ENCODE measurements at places on chromosomes 12 and 14.

DNA sequence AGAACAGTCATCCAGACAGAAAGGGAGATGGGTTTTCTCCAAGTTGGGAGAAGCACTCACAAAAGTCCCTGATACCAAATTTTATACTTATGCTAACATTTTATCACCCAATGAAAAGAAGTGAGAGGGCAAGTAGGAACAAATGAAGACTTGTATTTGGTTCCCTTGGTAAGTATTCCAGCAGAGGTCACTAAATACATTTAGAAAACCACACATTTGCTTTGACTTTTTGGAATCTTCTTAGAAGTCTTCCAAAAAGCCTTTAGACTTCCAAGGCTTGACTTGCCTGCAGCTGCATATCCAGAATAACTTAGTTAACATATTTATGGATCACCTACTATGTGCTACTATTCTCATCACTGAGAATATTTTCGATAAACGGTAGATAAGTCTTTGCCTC is 3.1 kb upstream of the GYS2 start:
- peak; percentile 16 for DNase-seq

DNA sequence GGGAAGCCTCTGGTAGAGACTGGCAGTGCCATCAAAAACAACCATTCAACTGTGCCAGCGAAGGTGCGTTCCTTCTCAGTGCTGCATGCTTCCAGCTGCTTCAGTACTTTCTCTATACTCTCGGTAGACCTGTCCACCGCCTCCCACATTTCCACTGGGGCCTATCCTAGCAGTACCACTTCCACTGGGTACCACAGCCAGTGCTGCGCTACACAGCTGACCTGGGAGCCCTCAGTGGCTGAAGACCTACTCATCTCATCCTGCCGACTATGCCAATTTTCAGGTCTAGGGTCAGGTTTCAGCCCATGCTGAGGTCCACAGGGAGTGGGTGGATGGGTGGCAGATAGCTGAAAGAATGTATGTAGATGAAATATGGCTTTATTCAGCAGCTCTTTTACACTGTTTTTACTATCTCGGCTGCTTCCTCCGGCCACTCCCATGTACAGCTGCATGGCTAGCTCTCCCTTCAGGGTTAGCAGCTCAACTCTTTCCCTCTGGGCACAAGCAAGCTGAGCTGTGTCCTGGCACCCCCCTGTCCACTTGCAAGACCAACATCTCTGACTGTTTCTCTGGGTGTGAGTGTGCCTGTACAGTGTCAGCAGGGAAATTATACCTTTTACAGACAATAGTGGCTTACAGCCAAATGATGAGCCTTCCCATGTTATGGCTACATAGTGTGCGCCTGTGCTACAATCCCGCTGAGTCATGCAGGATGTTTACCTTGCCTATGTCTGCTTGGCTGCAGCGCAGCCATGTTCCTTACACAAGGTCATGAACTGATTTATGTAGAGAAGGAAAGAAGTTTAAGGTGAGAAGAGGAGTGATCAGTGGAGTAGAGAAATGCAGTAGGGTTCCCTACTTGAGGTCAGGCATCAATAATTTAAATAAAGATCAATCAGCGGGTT is 125.7 kb upstream of the DDHD1 start:
- peak; percentile 50 for DNase-seq

- peak; percentile 60 for DNase-seq
These were observed 44.0 kb downstream of the RBMS2 start for GRCh38 chr12:56565510-56566101.

DNA sequence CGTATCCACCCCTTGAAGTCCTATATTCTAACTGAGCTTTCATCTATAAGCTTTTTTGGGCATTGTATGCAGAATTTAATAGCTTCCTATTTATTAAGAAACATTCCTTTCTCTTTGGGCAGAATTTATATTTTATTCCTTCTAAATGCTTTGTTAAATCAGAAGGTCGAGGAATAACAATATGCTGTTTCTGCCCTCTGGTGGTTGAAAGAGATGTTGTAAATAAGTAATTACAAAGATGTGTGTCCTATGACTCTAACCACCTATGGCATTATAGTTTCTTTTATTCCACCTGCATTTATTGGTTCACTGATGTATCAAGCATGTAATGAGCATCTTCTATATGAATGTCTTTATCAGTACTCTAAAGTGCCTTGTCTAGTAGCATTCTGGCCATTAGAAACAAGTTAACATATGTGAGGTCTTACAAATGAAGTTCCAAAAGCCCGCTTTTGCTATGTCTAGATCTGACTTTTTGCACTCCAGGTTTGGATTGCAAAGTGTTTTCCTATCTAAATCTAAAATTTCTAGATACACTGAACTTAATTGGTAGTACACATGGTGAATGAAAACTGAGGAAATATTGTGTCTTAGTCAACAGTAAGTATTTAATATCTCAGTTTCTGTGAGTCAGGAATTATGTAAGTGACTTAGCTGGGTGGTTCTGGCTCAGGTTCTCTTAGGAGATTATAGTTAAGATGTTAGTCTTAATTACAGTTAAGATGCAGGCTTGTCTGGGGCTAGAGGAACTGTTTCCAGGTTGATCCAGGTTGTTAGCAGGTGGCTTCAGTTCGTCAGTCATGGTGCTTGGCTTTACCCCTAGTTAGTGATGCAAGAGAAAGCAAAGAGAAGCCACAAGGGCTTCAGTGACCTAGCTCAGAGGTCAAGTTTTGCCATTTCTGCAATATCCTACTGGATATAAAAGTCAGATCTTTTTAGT is 57.5 kb downstream of the PLEKHA5 start:
- DNase-seq: peak; percentile 53

DNA sequence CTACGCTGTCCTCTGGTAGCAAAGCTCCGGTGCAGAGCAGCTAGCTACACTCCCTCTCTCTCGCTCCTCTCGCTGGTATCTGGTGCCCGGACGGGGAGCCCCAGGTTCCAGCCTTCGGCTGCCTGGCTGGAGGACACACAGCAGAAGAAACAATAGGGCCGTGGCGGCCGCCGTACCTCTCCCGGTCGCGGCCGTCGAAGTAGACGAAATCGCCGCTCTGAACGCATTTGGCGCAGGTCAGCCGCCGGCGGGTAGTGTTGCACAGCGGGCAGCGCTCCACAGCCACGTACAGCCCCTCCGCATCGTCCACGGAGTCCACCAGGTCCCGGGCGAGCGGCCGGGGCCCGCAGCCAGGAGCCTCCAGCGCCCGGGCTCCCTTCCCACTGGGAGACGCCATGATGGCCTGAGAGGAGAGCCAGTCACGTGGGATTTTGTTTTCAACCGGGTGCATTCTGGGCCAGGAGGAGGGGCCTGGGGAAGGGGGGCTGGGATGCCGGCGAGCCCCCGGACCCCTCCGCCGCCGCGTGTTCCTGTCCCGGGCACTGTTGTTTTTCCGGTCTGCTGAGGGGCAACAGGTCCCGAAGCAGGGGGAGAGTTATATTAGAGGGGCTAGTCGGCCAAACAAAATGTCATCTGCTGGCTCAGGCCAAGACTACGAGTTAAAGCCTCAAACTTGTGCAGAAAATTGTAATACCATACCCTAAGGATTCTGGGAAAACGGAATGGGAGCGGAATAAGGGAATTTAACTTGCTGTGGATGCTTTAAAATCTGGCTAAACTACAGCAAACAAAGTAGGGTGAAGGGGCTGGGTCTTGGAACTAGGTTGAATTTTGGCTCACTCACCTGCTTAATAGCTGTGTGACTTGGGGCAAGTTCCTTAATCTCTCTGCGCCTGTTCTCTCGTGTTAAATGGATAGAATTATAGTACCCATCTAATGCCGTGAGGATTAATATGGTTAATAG is at the start of gene ATG14:
Gene ATG14 (minus strand): TSS at position 405 of the 964 bp plus-strand sequence. CDS start 8 bp downstream, at position 397.
- DNase-seq: peak; percentile 85

DNA sequence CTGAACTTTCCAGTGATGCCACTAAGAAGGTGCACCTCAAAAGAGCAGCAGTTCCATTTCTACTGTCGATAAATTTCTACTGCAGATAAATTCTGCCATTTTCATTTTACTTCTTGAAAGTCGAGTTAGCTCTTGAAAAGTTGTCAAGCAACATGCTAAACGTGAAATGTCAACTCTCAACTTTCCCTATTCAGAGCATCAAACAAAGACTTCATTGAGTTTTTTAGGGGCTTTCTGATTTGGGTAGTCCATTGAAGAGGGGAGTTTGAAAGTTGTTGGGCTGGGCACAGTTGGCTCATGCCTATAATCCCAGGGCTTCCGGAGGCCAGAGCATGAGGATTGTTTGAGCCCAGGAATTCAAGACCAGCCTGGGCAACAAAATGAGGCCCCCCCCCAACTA is 59.4 kb upstream of the SYNE2 start:
- no peak for DNase-seq

DNA sequence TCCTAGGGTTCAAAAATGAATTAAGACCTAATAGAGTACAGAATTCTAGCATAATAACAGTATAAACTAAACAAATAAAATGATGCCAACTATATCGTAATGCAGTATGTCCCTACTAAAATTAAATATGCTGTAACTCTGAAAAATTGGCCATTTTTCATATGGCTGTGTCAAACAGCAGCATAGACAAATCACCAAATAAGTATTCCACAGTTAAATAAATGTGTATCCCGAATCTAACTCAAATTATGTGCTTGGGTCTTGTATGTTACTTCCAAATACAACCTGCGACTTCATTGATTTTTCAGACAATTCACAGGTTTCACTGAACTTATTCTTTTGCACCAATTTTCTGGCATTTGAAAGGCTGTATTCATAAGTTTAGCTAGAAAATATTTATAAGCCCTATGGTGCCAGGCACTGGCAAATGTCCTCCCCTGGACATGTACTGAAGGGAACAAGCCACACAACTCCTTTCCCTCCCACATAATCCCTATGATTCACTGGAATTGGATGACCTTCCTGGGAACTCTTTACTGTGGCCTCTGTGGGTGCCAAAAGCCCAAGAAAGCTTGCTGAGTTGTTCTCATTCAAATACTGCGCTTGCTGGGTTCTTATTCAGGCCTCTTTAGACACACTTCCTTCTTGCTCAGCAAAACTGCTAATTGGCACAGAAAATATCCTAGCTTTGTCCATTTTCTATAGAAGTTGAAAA is 108.8 kb downstream of the KITLG start:
- DNase-seq: peak; percentile 83

DNA sequence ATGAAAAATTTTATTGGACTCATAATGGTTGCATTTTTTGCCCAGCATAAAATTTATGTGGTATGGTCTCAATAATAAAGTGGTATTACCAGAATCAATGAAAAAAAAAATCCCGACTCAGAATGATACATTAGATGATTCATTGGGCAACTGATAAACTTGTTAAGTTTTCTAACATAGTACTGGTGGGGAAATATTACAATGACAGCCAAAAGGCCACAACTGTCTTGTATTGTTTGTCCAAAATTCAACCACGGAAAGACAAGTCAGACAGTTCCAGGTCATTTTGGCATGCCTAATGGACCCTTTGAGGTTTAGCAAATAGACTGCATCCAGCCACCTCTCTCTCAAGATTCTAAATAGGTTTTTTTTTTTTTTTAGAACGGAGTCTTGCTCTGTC is 70.5 kb upstream of the TRIM9 start:
- no peak for DNase-seq

GRCh38 chr12:125418902-125419564 is 353.8 kb downstream of the AACS start:
- DNase-seq: no peak

- peak; percentile 50 for DNase-seq
These were observed 963 bp upstream of the TINF2 start for GRCh38 chr14:24243336-24243836.

DNA sequence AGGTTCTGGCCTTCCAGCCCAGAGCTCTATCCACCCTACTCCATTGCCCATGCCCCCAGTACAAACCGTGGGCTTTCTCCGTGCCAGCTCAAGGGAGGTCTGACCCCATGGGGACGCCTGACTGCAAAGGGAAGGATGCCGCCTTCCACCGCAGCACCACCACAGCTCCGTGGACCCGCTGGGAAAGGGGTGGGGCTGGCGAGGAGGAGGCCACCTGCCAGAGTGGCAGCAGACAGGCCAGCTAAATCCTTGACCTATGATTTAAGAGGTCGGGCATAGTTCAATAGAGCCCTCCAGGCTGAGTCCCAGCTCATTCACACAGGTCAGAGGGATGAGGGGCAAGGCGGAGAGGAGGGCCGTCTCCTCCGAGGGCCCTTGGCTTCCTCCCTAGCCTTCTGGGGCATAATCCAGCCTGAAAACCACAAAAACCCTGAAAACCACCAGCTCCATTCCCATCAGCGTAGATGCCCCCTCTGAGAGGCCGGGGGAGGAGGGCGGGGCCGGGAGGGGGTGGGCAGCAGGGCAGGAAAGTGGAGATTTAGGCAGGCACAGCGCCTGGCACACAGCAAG is 14.9 kb upstream of the FIGNL2 start:
- DNase-seq: peak; percentile 8

- DNase-seq: no peak
These were observed 101.6 kb downstream of the SLC25A47 start for GRCh38 chr14:100424504-100425428.

- DNase-seq: peak; percentile 75
These were observed 2.8 kb downstream of the TNS2 start for GRCh38 chr12:53052419-53053217.

GRCh38 chr12:71029302-71029701 is 108.8 kb upstream of the PTPRR start:
- DNase-seq: peak; percentile 5

DNA sequence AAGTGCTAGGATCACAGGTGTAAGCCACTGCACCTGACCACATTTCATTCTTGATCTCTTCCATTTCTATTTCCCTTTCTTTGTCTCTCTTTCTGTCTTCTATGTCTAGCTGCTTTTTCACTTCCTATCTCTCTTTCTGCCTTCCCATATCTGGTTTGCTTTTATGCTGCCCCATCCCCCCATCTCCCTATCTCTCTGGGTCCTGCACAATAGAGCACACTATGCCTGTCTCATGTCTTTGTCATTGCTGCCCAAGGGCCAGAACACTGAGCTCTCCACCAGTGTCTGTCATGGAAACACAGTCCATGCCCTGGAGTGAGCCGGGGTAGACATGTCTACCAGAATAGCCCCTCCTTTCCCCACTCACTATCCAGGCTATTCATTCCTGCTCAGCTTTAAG is 12.3 kb upstream of the RARG start:
- DNase-seq: no peak

- DNase-seq: peak; percentile 65
These were observed 101.9 kb downstream of the TMTC3 start for GRCh38 chr12:88243982-88244381.

- DNase-seq: peak; percentile 5
These were observed 42.1 kb upstream of the CHGA start for GRCh38 chr14:92880851-92881250.

GRCh38 chr12:26017484-26018211 is 59.2 kb downstream of the RASSF8 start:
- peak; percentile 48 for DNase-seq

- no peak for DNase-seq
These were observed 259.0 kb upstream of the E2F7 start for GRCh38 chr12:77324416-77324762.

GRCh38 chr14:59455411-59455810 is 9.8 kb downstream of the GPR135 start:
- peak; percentile 84 for DNase-seq

- no peak for DNase-seq
These were observed 65.1 kb downstream of the SLC6A12 start for GRCh38 chr12:148676-149416.

Data from fibroblast of skin of right biceps (primary cell).